ENCODE measurements at places on chromosomes 16 and 17. TPM values are rescaled to one million over a fixed set of nuclear protein-coding genes. Genes with fewer than 3 reads are reported as not detected.
A peak's percentile ranks its signal among the peaks of the same experiment; 100 is the strongest.

DNA sequence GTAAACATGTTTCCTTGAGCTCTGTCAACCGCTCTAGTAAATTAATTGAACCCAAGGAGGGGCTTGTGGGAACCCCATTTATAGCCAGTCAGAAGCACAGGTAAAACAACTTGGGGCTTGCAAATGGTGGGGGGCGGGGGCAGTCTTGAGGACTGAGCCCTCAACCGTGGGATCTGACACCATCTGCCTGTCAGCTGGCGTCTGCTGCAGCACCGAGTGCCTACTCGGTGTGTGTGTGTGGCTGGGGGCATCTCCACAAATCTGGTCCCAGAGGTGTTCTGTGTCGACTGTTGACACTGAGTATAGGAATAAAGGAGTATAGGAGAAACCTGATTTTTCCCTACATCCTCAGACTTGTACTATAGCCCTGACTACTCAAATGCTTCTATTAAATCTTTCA is 20.6 kb downstream of the CREBBP start:
- DNase-seq: no peak

- no peak for DNase-seq
These were observed 136.5 kb downstream of the SKAP1 start for GRCh38 chr17:48293319-48294019.

GRCh38 chr16:67257486-67258160 is 8.8 kb downstream of the SLC9A5 start:
- no peak for DNase-seq

DNA sequence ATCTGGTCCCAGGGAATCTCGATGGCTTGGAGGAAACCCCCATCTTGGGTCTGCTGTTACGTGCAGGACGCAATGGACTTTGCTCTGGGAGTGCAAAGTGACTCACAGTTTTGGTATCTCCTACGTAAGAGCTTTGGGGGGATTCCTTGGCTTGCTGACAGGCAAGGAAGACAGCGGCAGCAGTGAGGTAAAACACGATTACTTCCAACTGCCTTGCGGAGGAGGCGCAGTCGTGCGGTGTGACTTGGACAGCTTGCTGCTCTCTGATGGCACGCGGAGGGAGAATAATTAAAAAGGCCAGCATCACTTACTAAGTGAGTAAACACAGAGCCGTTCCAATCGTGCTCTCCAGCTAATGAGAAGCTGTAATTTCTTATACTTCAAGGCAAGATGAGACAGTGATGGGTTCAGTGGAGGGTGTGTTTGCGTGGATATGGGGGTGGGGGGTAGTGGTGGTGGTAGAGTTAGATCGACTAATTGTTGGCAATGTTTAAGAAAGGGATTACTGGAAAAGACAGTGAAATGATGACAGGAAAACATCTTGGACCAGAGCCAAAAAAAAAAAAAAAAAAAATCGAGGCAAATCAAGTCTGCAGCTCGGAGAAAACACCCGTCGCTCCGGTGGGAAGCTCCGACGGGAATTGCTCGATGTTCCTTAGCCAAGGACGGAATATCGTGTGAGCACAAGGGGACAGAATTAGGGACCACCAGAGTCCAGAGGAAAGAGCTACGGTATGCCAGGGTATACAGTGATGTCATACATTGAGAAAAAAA is 184.8 kb upstream of the ZFHX3 start:
- DNase-seq: peak; percentile 86

GRCh38 chr17:28384281-28385036 is 13.0 kb downstream of the SARM1 start:
- no peak for DNase-seq

DNA sequence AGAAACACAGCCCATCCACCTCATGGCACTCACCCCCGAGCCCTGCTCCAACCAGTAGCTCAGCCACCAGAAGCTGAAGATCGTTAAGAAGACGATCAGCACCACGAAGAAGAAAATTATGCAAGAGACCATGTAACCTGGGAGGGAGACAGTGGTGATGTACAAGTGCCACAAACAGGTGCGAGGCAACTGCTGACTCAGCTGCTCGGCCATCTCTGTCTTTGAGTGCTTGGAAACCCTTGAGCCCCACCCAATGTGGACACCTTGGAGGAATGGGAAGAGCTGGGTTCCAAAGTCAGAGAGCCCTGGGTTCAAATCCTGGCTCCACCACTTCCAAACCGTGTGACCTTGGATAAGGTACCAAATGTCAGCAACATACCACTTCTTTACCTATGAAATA is 38.1 kb upstream of the ABCC12 start:
- DNase-seq: no peak

DNA sequence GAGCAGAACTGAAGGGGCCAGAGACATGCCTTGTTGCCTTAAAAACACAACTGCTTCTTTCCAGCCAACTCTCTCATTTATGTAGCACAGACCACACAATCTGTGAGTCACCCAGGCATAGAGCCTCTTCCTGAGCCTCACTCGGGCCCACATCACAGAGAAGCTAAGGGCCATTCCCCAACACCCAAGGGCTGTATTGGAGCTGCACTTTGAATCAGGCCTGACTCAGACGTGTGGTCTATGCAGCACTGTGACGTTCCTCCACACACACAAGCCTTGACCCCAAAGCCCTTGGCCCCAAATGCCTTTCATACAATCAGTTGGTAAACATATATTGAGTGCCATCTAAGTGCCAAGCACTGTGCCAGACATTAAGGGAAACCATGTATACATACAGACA is 308.9 kb upstream of the DYNLRB2 start:
- peak; percentile 96 for DNase-seq

DNA sequence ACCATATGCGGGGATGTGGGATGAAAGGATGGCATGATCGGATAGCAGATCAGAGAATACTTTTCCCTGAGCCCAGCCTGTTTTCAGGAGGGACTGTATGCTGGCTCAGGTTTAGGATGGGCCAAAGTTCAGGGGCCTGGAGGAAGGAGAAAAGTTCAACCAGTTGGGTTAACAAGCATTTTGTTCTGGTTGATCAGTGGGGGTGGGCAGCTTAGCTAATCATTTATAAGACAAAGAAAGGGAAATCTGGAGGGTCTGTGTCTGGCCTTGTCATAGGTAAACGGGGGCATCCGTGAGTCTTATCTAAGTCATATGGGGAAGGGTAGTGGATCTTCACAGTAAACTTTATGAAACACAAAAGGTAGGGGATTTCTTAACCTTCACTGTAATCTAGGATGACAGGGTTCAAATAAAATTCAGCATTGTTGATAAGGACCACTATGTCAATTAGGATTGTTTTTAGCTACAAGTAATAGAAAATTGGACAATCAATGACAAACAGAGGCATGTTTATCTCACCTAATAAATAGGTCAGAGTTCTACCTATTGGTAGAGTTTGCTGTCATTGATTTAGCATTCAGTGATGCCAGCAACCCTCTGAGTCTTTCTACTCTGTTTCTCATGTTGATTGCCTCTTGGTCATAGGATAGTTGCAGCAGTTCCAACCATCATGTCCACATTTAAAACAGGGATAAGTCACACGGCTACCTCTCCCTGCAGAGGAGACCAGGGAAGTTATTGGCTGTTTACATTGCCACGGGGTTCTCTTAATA is 11.4 kb downstream of the PCTP start:
- DNase-seq: no peak

The SLC6A4 gene
- not detected for total RNA-seq

The GDPD1 gene
- 1.2 TPM for total RNA-seq

The CYB561 gene
- total RNA-seq: 9.5 TPM

The KRTAP2-1 gene
- total RNA-seq: not detected

The RAB37 gene
- total RNA-seq: not detected

The C16orf96 gene
- total RNA-seq: not detected

Measured in RPMI7951 (cell line).